Astrocyte (in vitro differentiated cells and primary cell): ENCODE measurements at places on chromosomes 2 and 18. TPM values are rescaled to one million over a fixed set of nuclear protein-coding genes. Genes with fewer than 3 reads are reported as not detected.

Gene UGT1A10
- not detected in 2 replicates for total RNA-seq

DNA sequence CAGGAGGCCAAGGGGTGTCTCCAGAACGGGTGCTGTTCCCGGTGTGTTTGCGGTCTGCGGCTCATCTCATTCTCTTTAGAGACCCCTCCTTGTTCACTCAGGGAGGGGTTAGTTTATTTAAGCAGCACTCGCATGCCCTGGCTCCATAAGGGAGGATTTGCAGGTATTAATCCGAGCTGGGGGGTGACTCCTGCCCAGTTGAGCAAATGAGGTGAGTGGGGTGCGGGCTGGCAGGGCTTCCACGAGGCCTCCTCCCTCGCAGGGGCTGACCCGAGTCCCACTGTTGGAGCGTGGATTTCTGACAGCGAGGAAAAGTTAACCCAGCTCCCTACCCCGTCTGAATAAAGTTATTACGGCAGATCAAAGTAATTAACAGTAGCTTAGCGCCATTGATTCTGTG, 371.8 kb upstream of the SALL3 start:
- DNase-seq, result no peak

Gene COLEC11
- total RNA-seq, result not detected in 2 replicates

- DNase-seq, result no peak
These were observed 169.1 kb upstream of the SIX2 start for GRCh38 chr2:45178359-45178758.

Gene STAM2
- total RNA-seq, result 33.8 and 35.3 TPM in 2 replicates

- DNase-seq, result peak; percentile 86
These were observed 17.6 kb upstream of the CD28 start for GRCh38 chr2:203688798-203689197.

GRCh38 chr18:2515171-2515787, 56.0 kb downstream of the METTL4 start:
- peak; percentile 96 for DNase-seq

GRCh38 chr2:149038442-149039212, at the start of gene LYPD6B:
LYPD6B (plus strand) TSS chr2:149038699; CDS start chr2:149130949, 92,250 bp downstream.
- no peak for DNase-seq

DNA sequence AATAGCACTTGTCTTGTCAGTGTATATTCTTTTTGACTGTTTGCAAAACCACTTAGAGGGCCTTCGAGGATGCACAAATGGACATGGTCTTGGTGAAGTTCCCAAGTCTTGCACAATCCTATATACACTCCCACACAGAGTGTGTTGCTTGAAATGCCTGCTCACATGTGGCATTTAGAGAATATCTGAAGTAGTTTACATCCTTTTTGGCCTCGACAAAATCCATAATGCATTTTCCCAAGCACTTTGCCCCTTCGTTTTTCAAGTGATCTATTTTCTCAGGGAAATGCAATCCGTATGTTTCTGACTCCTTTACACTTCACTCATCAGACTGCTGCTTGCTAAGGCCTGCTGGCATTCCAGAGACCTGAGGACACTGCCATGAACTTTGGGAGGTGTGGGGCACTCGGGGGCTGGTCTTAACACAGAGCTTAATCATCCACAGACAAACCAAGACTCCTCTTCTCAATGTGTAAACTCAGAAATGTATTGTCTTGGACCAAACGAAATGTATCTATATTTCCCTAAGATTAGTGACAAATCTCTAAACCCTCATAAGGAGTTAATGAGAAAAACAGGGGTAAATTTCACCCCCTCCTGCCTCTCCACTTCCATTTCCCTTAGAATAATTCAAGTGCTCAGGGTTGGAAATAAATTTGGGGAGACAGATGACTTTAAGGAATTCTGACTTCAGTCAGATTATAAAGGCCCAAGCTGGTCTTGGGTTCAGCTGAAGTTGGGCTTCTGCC, 219.3 kb upstream of the APCDD1 start:
- DNase-seq, result peak; percentile 57

GRCh38 chr2:229553091-229553490, 161.3 kb downstream of the DNER start:
- peak; percentile 81 for DNase-seq

DNA sequence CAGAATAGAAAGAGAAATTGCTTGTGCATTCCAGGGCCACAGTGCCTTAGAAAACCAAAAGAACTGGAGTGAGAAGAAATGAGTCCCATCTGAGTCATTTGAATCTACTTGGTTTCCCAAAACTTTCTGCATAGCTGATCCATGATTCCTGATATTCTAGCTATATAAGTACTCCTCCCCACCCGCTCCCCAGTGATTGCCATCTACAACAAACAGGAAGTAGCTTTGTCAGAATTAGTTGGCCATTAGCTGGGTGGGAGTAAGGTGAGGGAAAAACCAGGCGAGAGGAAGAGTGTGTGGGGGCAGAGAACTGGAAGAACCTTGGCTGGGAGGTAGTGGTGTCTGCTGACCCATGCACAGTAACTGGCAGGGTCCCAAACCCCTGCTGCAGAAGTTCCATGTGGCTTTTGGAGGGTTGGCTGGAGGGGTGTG, 122.1 kb downstream of the ACAA2 start:
- peak; percentile 98 for DNase-seq

DNA sequence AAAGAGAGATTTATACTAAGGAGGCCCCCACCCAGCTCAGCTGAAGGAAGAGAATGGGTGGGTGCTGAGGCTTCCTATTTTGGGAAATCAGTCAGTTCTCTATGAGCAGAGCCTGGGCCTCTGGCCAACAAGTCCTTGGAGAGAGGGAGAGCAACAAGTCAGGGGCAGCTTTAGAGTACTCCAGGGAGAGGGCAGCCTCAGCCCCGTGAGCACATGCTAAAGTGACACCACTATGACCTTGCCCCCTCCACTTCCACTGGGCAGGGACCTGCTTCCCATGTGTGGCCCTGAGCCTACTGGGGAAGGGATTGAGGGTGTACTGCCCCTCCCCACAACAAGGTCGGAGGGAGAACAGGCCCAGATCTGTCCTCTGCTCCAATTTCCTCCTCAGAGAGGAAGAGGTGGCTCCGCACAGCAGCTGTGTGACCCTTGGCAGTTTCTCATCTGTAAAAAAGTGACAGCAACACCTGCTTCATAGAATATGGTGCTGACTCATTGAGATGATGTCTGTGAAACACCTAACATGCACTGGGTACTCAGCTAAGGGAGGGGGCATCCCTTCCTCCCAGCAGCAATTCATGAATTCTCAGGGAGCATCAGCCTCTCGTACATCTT, 72.9 kb downstream of the CLHC1 start:
- DNase-seq, result no peak

DNA sequence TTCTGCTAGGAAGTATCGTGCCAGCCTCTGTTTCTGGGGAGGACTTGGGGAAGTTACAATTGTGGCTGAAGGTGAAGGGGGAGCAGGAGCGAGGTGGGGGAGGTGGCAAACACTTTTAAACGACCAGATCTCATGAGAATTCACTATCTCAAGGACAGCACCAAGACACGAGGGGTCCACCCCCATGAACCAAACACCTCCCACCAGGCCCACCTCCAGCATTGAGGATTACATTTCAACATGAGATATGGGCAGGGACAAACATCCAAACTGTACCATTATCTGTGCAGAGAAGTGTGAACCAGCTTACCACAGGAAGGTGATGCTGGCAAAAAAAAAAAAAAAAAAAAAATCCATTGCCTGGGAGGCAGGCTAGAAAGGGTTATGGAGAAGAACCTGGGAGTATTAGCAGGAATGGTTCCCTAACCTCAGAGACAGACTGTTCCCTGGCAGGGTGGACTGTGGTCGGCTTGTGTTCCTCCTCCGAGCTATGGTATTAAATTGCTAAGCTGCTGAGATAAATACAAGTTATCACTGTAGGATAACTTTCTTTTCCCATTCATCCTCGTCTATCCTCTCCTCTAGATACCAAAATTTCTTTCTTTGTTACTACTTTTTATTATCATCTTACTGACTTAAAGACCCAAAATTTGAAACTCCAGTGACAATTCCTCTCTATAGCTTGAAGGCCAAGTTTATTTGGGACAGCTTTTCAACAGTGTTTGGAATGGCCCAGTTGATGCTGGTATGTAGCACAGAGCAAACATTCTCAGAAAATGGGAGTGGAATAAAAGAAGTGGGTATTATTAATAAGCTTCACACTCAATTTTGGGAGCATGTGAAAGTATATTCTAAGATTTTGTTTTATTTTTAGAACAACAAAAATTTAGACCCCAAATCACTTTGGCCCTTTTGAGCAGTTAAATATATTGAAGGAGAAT, 73.7 kb upstream of the MAP3K20 start:
- no peak for DNase-seq

Gene EFEMP1
- total RNA-seq, result 146 and 155 TPM in 2 replicates

GRCh38 chr2:3827673-3828575, 124.5 kb downstream of the DCDC2C start:
- no peak for DNase-seq

Gene QPCT
- total RNA-seq, result 23.1 and 25.2 TPM in 2 replicates

DNA sequence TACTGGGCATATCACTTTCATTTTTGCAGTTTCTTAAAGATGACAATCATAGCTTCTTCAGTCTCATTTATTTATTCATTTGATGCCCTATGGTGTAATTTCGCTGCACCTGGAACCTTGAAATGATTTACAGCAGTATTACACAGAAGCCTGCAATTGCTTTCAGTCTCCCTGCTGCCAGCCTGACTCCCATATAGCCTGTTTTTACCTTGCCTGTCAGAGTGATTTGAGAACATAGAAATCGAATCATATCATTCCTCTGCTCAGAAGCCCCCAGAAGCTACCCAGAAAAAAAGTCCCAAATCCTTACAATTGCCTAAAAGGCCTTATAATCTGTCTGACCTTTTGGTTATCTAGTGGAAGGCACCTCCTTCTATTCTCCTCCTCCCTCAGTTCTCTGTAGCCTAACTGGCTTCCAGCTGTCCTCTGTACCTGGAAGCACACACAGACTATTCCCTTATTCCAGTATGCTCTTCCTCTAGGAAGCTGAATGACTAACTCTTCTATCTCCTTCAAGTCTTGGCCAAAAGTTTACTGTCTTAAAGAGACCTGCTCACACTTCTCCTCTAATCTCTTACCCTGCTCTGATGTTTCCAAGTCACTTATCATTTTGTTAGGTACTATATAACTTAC, 12.6 kb downstream of the SCN3A start:
- DNase-seq, result no peak

Gene CRACDL
- 1.8 and 5.7 TPM in 2 replicates for total RNA-seq

- peak; percentile 24 for DNase-seq
These were observed 100.5 kb downstream of the TACR1 start for GRCh38 chr2:75098856-75099255.

Gene ASPRV1
- 0.23 and 0.26 TPM in 2 replicates for total RNA-seq

GRCh38 chr18:54130177-54130576, 94.3 kb downstream of the MBD2 start:
- DNase-seq, result no peak

- no peak for DNase-seq
These were observed 44.0 kb downstream of the TET3 start for GRCh38 chr2:74028741-74029140.
